ENCODE measurements at places on chromosomes 11 and 22.
A peak's percentile ranks its signal among the peaks of the same experiment; 100 is the strongest.

DNA sequence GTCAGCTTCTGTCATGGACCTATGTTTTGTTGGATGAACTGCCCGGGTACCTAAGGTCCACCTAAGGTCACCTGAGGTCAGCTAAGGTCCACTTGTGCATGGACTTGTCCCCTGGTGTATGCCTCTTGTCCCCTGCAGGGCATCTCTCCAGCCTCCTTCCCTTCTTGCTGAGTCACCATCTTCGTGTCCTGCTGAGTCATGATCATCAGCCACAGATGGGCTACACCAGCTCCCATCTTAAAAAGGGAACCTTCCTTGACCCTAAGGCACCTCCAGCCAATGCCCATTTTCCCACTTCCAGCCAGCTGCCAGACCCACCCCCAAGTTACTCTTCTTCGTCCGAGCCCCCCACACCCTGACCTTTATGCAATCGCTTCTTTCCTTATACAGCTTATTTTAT is 544.9 kb downstream of the TBC1D22A start:
- DNase-seq = peak; percentile 64

DNA sequence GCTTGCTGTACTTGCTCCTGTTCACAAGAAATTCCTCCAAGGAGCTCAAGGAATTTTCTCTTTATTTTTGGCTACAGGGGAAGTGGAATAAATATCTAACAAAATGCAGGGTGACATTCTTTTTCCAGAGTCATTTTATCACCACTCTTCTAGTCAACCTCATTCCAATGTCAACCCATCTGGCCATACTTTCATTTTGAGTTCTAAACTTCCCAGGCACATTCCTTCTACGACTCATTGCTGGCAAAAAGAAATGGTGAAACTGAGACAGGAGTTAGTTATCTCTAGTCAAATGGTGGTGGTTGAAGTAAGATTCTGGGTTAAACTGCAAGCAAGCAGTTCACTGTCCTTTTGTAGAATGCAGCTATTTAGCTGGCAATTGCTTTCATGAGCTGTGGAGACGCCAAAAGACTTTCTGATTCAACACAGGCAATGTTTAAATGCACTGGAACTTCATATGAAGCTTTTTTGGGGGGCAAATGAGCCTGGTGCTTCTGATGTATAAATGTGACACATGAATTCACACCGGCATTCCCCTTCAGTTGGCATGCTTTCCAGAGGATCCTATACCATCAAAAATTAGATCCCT is 304.6 kb downstream of the CADM1 start:
- DNase-seq = peak; percentile 43

GRCh38 chr22:42228483-42228882 is 42.0 kb downstream of the TCF20 start:
- DNase-seq = no peak

DNA sequence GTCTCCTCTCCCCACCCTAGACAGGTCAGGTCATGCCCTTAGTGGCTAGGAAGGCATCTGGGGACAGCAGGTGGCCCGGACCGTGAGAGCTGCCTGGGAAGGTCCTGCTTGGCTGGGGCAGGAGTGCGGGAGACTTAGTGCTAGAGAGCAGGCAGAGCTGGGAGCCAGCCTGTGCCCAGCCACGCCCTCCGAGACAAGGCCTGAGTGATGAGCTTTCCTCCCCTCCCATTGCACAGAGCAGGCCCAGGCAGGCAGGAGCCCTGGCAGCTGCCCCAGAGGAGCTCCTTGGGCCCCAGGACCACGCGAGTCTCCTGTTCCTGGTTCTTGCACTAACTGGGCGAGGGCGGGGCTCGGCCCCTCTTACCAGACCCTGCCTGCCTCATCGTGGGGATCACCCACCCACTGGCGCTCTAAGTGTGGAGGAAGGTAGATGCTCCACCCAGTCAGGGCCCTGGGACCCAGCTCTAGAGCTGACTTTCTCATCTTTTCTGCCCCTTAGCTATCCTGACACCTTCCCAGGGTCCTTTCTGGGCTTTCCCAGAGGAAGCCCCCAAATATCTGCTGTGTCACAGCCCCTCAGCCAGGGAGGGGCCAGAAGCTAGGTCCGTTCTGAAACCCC is 44.9 kb downstream of the MACROD1 start:
- peak; percentile 31 for DNase-seq

GRCh38 chr22:49543876-49544275 is 283.8 kb downstream of the BRD1 start:
- DNase-seq = no peak

DNA sequence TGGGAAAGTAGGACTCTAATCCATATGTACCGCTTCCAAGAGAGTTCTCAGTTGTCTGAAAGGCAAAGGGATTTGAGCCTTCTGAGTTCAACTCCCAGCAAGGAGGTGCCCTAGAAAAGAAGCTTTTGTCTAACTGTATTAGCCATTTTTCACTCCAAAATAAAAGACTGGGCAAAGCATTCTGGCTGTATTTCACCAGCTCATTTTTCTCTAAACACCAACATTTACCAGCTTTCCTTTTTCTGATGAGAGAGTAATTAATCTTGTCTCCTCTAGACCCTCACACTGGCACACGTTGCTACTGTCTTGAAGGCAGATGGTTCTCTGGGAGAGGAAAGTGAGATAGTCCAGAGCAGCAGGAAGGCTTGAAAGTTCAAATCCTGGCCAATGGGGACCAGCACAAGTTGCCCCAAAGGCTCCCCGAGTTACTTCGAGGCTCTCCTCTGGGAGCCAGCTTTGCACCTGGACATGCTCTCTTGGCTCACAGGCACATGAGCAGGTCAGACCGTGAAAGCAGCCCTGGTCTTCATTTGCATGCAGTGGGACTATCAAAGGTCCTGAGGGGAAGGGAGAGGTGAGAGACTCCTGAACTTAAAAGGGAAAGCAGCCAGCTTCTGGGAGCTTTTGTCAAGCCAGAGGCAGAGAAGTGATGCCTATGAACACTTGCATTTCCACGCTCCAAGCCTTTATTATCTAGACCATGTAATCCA is 100.0 kb downstream of the NTM start:
- no peak for DNase-seq

DNA sequence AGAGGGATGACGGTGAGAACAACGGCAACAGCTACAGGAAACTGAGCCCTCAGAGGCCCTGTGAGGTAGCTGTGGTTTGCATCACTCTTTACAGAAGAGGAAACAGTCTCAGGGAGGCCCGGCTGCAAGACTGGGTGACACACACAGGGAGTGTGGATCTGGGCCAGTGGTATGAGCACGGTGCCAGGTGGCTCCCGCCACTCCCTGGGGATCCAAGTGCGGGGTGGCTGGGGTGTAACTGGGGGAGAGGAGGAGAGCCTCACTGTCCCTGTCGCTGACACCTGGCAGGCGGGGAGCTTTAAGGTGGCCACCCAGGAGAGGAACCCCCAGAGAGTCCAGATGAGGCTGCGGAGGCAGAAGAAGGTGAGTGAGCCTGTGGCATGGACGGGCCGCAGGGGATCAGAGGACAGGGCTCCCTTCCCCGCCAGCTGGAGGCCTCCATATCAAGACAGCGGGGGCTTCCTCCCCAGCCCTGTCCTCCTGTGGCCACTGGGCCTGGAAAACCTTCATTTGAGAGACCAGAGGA is 5.6 kb downstream of the RGL4 start:
- DNase-seq = no peak

Measured in GM23248 (cell line).